ENCODE measurements at places on chromosomes 12 and 14.
A peak's percentile ranks its signal among the peaks of the same experiment; 100 is the strongest.

- DNase-seq: no peak
Measured at GRCh38 chr12:54390668-54391551, 6.4 kb upstream of the ZNF385A start.

GRCh38 chr12:131067981-131068851, 114.5 kb downstream of the ADGRD1 start:
- no peak for DNase-seq

DNA sequence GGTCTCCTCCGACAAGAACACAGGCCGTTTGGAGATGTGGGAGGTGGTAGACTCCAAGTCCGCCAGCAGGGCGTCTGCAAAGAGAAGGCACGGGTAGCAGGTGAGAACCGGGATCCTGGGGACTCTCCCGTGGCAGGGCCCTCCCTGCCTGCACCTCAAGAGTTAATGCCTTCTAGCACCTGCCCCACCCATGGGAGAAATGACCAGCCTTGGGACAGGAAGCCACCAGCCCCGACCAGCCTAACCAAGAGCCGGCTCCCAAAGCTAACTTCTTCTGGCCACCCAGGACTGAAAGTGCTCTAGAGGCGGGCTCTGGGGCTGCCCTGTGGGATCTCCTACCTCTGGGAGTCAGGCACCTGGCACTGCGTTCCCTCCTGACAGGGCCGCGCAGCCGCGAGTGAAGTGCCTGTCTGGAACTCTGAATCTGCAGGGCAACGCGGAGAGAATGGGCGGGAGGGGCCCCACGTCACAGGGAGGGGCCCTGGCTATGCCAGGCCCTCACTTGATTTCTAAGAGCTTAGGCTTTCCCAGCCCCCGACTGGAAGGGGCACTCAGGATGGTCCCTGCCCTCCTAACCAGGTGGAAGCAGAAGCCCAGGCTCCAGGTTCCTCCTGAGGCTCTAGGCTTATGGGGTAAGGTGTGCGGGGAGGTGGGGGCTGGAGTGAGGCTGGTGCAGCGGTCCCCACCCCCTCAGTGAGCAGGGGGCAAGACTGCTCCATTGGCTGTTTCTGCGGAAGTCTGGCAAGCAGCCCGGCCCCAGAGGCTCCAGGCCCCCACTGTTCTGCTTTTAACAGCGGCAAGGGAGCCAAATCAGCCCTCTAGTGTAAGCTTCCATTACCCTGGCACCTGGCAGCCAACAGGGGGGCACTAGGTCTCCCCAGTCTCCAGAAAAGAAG, 23.6 kb upstream of the RPLP0 start:
- DNase-seq: no peak

- no peak for DNase-seq
Measured at GRCh38 chr12:97848051-97848450, 385.4 kb downstream of the RMST start.

GRCh38 chr12:21774358-21775132, at the start of gene KCNJ8:
KCNJ8 (minus strand) TSS chr12:21774706; CDS start chr12:21773616, 1,090 bp downstream.
- peak; percentile 33 for DNase-seq

DNA sequence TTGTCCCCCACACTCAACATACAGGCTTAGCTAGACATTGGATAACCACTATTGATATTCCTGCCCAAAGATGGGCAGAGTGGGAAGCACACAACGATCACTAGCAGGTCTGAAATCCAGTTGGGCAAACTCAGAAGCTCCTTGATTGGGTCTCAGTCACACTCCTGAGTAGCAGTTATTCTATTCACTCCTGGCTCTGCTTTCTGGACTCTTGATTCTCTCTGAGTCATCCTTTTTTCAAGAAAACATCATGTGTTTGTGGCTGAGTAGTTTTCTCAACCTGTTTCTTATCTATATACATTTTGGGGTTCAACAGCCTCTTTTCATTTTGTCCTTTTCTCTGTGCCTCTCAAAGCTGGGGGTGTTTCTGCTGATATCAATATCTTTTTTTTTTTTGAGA, 46.0 kb upstream of the MANSC4 start:
- DNase-seq: no peak

DNA sequence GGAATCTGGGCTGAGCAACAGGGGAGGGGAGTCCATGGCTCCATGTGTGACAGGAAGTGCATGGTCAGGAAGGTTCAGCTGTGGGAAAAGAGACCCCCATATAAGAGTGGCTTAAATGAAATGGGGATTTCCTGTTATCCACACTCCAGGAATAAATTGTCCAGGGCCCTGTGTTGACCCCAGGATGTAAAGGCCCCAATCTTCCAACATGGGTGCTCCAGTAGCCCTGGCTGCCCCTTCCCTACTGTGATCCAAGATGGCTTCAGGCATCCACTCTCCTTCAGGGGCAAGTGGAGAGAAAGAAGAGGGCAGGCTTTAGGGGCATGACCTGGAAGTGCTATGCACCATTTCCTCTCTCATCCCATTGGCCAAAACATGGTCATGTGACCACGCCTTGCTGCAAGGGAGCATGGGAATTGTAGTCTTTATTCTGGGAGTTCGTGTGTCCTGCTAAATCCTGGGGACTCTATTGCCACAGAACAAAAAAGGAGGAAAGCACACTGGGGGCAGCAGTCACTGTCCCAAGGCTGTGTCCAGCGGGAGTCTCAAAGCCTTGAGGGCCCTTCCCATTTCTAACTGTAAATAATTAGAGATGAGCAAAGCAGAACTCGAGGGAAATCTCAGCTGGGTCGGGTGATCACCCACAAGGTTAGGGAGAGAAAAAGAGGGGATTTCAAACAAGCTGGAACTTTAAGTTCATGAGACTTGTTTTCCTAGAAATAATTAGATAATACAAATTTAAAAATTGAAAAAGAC, 289.2 kb downstream of the ADGRD1 start:
- no peak for DNase-seq

DNA sequence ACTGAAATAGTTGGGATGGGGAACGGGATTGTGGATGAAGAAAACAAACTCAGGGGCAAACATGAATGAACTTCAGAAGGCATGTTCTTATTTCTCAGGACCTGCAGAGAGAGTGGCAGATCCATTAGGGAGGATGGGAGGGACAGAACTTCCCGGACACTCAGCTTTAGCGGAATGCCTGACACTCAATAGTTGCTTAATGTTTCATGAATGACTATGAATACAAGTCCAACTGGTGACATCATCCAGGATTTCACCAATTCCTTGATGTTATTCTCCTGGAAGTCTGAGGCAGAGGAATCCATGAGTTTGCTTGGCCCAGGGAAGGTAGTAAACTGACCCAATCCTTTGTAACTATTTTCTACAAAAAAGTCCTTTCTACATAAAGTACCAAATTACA, 37.8 kb upstream of the LRRC10 start:
- peak; percentile 91 for DNase-seq
